ENCODE measurements at places on chromosomes 11 and 22.

- DNase-seq = no peak
Measured at GRCh38 chr11:40230821-40231220, 1228.6 kb downstream of the LRRC4C start.

DNA sequence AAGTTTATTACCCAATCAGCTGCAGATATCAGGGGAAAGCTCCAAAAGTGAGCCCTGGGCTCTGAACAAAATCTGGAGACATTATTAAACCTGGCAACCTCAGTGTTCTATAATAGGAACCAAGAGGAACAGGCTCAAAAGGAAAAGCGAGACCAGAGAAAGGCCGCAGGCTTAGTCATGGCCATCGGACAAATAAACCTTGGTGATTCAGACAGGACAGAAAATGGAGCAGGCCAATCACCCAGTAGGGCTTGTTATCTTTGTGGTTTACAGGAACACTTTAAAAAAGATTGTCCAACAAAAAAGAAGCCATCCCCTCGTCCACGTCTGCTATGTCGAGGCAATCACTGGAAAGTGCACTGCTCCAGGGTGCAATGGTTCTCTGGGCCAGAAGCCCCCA lies 7.7 kb upstream of the PANX1 start:
- DNase-seq = no peak

GRCh38 chr11:47259232-47259977 lies 1.6 kb downstream of the NR1H3 start:
- no peak for DNase-seq

- no peak for DNase-seq
Measured at GRCh38 chr22:50691521-50691920, 18.9 kb downstream of the SHANK3 start.

DNA sequence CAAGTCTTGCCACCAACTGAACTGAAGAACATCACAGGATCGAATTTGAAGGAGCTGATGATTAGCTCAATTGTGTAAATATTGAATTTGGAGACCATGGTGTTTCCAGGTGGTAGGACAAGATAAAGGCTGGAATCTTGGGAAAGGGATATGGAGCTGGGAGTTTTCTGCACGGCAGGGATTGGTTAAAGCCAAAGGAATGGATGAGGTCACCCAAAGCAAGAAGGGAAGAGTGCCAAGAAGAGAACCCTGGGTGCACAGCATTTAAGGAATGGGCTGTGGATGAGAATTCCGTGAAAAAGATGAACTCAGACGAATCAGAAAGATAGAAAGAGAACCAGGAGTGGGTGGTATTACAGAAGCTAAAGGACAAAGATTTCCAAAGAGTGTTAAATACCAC lies 29.4 kb upstream of the RRAS2 start:
- DNase-seq = no peak

DNA sequence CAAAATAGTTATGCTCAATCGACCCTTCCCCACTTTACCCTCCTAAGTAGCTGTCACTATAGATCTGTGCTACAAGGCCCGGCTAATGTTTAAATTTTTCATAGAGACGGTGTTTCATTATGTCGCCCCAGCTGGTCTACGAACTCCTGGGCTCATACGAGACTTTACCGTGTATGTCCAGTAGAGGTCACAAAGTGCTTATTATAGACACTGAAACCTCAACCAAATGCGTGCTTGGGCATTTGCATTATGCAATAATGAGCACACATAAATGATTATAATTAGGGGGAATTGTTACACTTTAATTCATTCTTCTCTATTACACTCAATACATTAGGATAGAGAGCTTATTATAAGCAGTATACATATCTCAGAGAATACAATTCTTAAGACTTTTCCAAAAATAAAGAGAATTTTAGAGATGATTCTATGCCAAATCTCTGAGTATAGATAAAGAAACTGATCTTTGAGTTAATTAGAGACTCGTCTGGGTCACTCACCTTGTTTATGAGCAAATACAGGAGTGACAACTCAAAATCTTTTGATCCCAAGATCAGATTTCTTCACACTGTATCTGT lies 12.5 kb upstream of the MRPL16 start:
- DNase-seq = peak; percentile 46

GRCh38 chr11:10072841-10073240 lies 221.2 kb downstream of the SBF2 start:
- DNase-seq = no peak

DNA sequence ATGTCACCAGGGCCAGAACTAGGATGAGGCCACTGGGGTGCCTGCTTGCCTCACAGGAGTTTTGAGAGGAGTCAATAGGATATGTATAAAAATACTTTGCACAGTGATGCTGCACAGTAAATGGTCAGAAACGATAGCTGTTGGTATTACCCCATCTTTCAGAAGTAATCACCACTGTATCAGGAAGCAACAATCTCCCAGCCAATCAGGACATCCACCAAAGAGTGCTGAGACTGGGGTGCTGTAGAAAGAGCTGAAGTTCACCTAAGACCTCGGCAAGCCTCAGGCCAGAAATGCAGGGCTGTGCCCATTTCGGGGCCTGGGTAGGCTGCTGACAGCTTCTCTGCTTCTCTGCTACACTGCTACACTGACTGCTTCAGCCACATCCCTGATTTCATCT lies 17.4 kb downstream of the LMO2 start:
- DNase-seq = no peak

- no peak for DNase-seq
Measured at GRCh38 chr11:46351148-46351547, 3.9 kb downstream of the DGKZ start.

DNA sequence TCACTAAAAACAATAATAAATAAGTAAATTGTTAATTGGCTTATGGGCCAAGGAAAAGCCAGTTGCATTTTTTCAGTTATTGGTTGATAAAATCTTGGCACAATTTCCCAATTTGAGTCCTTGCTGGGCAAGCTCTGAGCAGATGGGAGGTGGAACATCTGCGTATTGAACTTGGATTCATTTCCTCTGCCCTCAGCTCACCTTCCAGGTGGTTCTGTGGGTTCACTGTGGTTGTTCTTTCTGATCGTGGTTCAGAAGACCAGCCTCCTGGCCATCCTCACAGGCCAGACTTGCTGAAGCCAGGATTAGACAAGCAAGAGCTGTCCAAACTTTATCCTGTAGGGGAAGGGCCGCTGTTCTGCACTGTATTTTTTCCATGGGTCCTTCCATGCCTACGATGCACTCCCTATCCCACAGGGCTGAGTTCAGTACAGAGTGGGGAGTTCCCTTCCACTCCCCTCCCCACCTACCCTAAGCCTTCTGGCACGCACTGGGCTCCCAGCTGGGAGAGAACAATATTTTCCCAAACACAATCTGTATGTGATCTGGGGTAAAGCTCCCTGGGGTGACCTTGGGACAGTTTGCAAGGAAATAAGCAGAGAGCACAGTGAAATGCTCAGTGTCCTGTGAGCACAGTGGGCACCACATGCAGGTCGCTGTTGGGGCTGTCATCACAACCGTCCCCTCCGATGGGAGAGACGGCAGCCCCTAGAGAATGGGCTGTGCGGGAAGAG lies 43.5 kb upstream of the TP53I11 start:
- DNase-seq = peak; percentile 46

- no peak for DNase-seq
Measured at GRCh38 chr11:48005831-48006270, 25.5 kb downstream of the PTPRJ start.

DNA sequence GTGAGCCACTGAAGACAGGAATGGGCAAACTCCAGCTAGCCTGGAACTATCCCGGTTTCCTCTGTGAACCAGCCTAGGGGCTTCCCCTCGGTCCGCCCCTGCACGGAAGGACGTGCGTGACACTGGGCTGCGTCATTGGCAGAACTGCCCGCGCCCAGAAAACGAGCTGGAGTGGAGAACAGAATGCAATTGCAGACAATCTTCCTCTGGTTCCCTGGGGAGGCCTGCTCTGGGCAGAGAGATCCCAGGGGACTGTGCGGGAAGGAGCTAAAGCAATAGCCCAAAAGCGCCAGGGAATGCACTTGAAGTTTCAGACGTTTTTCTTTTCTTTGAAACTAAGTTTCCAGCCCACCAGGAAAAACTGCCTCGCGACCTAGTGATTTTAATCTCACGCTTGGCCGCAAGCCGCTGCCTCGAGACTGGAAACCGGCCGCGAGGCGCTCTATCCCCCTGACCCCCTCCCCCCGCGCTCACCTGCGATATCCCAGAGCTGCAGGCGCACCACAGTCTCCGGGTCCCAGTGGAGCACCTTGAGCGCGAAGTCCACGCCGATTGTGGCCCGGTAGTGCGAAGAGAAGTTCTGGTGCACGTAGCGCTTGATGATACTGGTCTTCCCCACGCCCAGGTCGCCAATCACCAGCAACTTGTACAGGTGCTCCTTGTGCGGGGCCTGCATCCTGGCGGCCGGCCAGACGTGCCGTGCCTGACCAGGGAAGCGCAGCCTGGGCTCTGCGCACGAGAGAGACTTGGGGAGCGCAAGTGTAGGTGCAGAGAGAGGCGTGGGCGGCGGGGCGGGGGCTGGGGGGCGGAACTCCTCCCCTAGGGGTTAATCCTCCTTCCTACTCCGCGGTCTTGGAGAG lies at the start of gene RAB38:
Gene RAB38 (minus strand): TSS at position 735 of the 860 bp plus-strand sequence. CDS start 59 bp downstream, at position 676.
- peak; percentile 12 for DNase-seq

- DNase-seq = no peak
Measured at GRCh38 chr22:25736378-25737011, 5.5 kb upstream of the MYO18B start.

- no peak for DNase-seq
Measured at GRCh38 chr22:49583886-49584505, 243.7 kb downstream of the BRD1 start.

DNA sequence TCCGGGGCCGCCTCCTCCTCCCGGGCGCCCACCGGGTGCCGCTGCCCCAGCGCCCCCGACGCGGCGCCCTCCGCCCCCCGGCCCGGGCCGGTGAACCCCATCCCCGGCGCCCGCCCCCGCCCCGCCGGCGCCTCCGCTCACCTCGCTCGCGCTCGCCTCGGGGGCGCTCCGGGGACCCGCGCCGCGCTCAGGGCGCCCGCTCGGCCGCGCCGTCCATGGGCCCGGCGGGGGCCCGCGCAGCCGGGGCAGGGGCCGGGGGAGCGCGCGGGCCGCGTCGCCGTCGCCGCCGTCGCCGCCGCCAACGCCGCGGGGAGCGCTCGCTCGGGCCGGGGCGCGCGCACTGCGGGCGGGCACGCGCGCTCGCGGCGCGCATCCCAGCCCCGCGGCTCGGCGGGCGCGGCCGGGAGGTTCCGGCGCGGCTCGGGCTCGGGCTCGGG lies 293 bp downstream of the DUSP8 start:
- DNase-seq = no peak

DNA sequence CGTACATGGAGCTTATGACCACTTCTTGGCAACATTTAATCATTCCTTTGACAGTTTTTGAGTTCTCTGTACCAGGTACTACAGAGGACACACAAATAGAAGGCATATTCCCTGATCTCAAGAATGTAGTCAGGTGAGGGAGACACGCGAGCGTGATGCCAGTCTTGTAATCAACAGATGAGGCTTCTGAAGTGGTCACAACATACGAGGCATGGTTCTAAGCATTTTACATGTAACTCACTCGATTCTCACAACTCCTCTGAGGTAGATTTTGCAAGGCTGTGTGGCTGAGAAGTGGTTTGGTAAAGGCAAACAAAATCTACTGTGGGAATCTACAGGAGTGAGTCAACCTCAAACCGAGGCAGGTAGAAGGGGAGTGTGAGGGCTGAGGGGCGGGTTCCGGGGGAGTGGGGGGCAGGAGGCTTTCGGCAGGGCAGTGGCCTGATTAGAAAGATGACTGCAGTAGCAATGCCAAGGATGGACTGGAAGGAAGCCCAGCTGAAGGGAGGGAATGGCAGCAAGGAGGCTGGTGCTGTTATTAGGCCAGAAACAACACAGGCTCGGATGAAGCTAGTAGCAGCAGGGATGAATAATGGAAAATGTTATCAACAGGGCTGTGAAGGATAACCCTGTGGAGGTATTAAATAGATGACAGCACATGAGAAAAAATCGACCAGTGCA lies 63.8 kb downstream of the ST14 start:
- no peak for DNase-seq

- DNase-seq = no peak
Measured at GRCh38 chr11:87281496-87281895, 243.8 kb downstream of the TMEM135 start.

- DNase-seq = no peak
Measured at GRCh38 chr11:6142936-6143335, 27.2 kb downstream of the OR52B2 start.

DNA sequence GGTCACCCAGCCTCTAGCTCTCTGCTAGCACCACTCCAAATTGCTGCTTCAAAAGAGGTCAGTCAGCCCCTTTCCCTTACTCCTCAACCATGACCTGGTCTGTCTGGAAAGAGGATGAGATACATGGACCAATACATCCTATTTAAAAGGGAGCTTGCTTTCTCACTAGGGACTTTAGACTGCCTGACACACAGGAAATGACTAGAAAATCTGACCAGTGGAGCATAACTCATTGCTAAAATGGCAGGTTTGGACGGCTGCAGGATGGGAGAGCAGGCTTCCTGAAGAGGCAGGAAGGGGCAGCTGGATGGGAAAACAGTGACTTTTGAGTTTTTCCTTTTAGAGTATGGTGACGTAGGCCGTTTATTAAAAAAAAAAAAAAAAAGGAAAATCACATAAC lies 25.3 kb downstream of the STIM1 start:
- DNase-seq = no peak

DNA sequence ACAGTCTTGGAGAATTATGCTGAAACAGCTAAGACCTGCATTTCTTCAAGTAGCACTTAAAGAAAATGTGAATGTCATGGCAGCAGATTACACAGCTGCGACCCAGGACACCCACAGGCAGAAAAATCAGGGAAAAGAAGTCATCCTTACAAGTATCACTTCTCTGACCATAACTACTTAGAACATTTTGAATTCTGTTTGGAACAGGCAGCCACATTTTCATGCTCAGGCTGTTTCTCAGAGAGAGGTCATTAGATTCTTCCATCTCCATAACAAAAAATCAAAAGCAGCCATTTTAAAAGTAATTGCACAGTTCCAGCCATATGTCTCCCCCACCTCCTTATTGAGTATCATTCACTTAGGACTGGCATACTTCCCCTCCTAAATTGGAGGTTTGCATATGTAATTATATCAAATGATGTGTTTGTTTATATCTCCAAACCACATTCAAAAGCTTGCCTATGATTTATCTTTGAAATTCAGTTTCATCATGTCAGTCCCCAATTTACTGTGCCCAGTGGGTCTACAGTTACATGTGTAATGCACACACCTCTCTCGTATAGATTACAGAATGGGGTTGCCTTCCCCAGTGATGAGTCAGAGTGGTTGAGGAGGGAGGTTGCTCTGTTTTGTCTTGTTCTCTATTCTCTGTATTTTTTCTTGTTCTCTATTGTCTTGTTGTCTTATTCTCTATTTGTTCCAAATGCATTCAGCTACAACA lies 276.5 kb upstream of the MTNR1B start:
- DNase-seq = no peak

DNA sequence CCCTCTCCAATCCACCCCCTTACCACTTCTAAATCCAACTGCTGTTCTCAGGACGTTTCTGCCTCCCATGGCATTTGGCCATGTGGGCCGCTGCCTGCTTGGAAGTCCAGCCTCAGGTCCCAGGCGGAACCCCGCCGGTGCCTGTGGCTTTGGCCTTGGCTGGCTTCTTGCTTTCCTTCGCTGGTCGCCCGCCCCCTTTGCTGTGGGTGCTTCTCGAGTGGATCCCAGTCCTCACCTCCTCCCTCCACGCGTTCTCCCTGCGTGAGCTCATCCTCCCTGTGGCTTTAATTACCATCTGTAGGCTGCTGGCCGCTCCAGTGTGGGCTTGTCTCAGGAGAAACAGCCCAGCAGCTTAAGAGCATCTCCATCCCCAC lies 111.7 kb downstream of the NECTIN1 start:
- no peak for DNase-seq

GRCh38 chr11:103889679-103890078 lies 146.8 kb upstream of the DDI1 start:
- DNase-seq = no peak
